ENCODE measurements at places on chromosomes 1 and 21.
A peak's percentile ranks its signal among the peaks of the same experiment; 100 is the strongest.

GRCh38 chr1:33394770-33395169, 36.1 kb downstream of the PHC2 start:
- no peak for DNase-seq

DNA sequence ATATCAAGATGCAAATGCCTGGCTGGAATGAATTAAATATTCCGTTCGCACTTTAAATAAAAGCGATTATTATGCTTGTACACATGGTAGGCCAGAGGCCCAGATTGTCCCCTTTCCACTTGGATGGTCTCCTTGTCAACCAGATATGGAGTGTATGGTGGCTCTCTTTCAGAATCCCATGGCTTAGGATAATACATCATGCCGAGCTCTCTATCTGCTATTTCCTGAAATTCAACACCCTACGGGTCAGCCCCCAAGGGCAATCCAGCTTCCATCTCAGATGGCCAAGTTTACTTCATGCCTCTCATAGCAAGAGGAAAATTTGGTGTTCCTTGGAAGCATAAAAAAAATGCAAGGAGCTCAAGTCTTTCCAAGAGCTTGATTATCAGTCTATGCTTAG, 25.4 kb upstream of the FMO1 start:
- no peak for DNase-seq

DNA sequence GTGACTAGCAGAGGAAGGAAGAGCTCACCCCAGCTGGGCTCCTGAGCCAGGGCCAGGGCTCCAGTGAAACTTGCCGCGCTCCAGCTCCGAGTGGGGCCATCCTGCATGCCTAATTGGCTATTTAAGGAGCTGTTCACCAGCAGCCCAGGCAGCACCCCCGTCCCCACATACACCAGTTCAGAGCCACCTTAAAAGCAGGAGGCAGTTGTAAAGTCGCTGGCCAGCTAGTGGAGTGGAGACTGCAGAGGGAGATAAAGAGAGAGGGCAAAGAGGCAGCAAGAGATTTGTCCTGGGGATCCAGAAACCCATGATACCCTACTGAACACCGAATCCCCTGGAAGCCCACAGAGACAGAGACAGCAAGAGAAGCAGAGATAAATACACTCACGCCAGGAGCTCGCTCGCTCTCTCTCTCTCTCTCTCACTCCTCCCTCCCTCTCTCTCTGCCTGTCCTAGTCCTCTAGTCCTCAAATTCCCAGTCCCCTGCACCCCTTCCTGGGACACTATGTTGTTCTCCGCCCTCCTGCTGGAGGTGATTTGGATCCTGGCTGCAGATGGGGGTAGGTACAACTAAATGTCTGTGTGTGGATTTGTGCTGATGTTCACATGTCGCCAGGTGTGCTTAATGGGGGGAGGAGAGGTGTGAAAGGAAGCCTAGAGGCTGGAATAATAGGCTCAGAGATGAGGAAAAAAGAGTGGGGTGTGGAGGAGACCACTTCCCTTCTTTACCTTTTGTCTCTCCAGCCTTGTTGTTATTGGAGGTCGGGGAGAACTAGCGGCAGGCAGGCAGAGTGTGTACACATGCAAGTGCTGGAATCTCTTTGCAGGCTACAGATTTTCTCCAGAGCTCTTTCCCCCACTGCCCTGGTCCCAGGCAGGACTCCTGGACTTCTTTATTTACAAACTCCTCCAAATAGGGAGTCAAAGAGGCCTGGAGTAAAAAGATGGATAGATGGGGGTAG, at the start of gene CA14:
CA14 (plus strand) TSS at position 151 of the 962 bp plus-strand sequence; CDS start at position 506, 355 bp downstream.
- DNase-seq = no peak

GRCh38 chr1:42290130-42290529, 44.9 kb downstream of the FOXJ3 start:
- DNase-seq = no peak

DNA sequence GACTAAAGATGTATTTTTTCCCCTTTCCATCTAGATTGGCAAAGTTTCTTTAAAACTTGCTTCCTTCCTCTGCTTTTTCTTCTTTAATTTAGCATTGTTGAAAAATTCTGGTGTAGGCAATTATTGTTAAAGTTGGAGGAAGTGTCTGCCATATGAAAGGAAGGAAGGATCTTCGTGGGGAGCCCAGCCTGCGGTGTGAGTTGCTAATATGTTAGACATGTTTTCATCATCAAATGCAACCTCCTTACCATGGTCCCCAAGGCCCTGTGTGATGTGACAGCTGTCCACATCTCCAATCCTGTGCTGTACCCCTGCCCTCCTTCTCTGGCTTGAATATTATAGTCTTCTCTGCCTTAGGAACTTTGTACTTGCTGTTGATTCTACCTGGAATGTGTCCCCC, 81.0 kb upstream of the ZBTB18 start:
- DNase-seq = no peak

- no peak for DNase-seq
Measured at GRCh38 chr1:12424087-12424529, 193.9 kb downstream of the DHRS3 start.

DNA sequence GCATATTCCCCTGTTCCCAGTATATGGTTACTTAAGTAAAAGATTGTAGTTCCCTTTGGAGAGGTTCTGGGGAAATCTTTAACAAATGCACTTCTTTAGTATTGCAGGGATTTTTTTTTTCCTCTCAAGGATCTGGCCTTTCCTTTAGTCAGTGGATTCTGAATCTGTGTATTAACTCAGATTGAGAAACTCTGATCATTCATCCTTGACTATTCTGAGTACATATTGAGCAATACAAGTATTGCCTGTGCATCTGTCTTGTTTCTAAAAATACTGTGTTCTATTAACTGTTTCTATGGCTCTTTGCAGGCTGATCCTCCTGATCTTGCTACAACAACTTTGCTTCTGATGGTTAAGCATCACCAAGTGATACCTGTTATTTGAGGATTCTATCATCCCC, 67.8 kb upstream of the FGGY start:
- DNase-seq = no peak

- no peak for DNase-seq
Measured at GRCh38 chr1:207172885-207173284, 68.9 kb downstream of the C4BPA start.

- no peak for DNase-seq
Measured at GRCh38 chr1:185693654-185694053, 40.5 kb upstream of the HMCN1 start.

- no peak for DNase-seq
Measured at GRCh38 chr21:23445307-23445706, 2162.0 kb downstream of the MRPL39 start.

- no peak for DNase-seq
Measured at GRCh38 chr1:22262583-22262982, 119.7 kb upstream of the WNT4 start.

- DNase-seq = no peak
Measured at GRCh38 chr1:227314014-227314848, 4.1 kb downstream of the CDC42BPA start.

DNA sequence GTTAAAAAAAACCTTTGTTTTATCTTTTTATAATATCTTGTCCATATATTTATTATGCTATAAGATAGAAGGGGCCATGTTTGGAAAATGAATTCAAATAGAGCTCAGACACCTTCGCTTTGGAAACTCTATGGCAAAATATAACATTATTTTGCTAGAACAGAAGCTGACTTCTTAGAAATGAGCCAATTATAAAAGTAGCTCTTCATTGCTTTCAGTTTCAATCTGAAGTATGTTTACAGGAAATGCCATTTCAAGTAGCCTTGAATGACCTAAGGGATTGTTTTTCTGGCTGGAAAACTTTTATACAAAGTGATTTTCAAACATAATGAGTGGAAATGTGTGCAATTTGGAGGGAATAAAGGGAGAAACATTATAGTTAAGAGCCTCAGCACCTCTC, 37.8 kb upstream of the GBP5 start:
- DNase-seq = no peak

DNA sequence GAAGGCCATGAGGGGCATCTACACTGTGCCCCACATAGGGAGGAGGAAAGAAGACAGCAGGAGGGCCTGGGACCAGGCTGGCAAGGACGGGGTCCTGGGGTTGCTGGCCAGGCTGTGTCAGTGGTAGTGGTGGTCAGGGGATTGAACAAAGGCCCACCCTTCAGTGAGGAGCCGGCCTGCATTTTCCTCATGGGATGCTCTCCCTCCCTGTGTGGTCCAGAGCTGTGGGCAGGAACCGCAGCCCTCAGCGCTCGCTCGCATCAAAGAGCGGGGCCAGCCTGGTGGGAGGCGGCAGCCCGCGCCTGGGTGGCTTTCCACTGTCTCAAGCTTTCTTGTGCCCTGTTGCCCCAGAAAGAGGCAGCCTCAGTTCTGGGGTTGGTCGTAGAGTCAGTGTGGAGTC, 24.8 kb downstream of the LHX4 start:
- DNase-seq = no peak

DNA sequence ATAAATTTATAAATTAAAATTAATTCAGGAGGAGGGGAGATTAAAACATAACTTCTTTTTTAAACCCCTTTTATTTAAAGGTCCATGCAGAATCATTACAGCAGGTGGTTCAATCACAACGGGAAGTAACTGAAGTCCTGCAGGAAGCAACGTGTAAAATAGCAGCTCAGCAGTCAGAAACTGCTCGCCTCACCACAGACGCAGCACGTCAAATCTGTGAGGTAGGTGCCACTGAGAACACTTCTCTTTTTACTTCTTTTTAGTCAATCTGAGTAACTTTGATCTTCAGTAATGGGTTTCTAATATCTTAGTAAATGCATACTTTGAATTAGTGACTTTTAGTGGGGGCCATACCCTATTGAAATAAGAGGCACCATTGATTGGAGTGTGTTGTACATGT, 87.0 kb downstream of the CEP350 start:
- DNase-seq = no peak

- no peak for DNase-seq
Measured at GRCh38 chr1:227321035-227321434, 2.7 kb upstream of the CDC42BPA start.

DNA sequence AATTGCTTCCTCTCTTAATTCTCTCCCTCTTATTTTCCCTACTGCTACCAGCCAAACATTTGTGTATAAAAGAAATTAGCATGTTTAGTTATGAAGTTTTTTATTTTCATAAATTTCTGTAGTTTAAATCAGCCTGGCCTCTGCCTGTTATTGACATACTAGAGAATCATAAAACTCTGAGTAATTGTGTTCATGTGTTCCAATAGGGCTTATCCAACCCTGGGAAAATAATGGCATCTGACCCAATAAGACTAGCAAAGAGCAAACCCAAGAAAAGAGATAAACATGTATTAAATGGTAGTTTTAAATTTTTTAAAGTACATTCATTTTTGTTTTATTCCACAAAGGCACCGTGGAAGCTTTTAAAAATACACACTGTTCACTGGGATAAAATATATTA, 404.3 kb downstream of the HLX start:
- no peak for DNase-seq

GRCh38 chr1:38834937-38835827, 24.4 kb downstream of the RRAGC start:
- peak; percentile 56 for DNase-seq

GRCh38 chr1:213988507-213989001, 781 bp downstream of the PROX1 start:
- no peak for DNase-seq

DNA sequence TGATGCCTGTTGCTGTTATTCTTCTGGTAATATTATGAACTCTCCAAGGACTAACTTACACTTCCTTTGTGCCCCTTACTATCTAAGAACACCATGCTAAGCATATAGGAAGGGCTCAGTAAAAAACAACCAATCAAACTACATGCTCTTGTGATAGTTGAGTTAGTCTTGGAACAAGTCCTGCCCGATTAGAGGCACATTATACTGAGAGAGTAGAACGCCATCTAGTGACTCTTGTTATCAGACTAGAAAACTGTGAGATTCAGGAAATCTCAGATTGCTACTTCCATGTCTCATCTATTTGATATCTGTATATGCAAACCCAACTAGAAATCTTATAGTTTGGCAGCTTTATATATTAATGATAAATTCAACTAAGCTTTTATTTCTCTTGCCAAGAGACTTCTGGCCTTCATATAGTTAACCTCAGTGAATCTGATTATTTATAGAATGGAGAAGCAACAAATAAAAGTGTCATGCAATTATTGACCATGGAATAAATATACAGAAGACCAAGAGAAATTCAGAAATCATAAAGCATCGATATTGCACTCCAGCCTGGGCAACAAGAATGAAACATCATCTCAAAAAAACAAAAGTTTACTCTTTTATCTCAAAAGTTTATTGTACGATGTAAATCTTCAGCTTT, 7.8 kb upstream of the SRRM1 start:
- peak; percentile 45 for DNase-seq

DNA sequence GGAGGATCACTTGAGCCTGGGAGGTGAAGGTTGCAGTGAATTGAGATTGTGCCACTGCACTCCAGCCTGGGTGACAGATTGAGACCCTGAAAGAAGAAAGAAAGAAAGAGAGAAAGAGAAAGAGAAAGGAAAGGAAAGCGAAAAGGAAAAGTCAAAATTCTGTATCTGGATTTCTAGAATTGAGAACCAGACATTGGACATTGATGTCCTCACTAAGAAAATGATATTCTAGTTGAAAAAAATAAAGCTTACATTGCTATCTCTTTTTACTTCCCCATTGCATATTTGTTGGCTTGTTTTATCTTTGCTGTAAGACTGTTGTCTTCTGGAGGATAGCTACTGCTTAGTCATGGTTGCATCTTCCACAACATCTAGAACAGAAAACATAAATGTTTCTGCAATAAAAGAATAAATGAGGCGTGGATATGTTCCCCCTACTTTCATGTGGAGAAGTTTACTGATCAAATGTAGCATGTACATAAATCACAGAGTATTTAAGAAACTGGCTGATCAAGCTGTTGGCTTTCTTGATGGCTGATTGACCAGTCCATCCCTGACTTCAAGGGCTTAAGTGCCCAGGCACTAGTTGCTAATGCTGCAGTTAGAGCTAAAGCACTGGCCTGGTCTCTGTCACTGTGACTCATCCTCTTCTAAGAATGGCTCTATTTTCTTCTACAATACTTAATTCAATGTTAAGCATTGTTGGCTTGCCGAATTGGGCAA, 17.7 kb downstream of the CD53 start:
- no peak for DNase-seq

DNA sequence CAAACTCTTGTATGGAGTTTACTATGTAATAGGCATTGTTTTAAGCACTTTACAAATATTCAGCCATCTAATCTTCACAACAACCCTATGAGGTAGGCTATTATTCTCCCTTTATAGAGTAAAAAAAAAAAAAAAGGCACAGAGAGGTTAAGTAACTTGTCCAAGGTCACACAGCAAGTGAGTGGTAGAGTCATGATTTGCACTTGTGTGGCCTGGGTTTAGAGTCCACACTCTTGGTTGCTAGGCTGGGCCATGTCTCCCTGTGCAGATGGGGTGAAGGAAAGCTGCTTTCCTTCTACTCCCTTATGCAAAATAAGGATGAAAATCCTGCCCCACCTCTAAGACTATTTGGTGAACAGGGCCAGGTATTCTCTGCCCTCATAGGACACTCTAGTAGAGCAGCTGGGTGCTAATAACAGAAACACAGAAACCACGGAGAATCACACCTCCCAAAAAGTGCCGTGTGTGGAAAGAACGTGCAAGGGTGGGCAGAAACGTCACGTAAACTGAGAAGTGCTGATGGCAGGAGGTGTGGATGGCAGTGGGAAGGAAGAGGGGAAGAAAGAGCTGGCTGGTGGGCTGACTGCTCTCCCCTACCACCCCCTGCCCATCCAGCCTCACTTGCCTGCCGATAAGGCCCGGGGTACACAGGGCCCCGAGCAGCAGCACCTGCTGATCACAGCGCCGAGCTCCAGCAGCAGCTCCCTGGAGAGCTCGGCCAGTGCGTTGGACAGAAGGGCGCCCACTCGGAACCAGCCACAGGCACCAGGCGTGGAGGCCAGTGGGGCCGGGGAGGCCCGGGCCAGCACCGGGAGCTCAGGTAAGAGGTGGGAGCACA, 28.3 kb upstream of the VPS13D start:
- DNase-seq = no peak

- DNase-seq = no peak
Measured at GRCh38 chr1:202644219-202645096, 65.8 kb downstream of the SYT2 start.

GRCh38 chr21:17900281-17900989, 81.3 kb upstream of the C21orf91 start:
- no peak for DNase-seq

Data from retinal pigment epithelial cell (primary cell).